ENCODE measurements at places on chromosomes 5 and 9.
A peak's percentile ranks its signal among the peaks of the same experiment; 100 is the strongest.

DNA sequence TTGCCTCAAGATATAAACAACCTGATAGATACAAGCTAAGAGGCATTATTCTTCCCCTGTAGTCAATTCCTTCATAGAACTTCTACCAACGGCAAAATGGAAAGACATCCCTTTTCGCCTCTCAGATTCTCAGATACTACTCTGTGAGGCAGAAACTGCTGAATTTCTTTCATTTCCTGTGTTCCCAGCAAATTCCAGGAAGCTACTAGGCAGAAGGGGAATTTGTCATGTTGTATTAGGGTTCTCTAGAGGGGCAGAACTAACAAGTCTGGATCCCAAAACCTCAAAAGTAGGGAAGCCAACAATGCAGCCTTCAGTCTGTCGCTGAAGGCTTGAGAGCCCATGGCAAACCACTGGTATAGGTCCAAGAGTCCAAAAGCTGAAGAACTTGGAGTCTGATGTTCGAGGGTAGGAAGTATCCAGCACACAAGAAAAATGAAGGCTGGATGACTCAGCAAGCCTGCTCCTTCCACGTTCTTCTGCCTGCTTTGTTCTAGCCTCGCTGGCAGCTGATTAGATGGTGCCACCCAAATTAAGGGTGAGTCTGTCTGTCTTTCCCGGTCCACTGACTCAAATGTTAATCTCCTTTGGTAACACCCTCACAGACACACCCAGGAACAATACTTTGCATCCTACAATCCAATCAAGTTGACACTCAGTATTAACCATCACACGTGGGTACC, 15.2 kb downstream of the RNF180 start:
- no peak for DNase-seq

DNA sequence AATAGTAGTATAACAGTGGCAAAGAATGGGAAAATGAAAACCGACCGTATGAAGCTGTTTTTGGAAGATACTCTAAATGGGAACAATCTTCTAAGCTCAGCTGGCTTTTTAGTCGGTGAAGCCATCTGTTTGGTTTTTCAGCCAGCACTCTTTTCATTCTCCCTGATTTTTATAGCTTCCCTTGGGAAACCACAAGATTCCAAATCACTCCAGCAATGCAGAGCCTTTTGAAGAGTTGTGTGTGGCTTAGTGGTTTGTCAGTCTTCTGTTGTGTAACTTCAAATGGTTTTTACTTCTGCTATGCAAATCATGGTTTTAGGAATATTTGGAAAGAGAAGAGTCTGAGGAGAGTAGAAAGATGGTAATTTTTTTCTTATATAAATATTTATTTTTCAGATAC, 180.7 kb downstream of the KDM4C start:
- DNase-seq = no peak

DNA sequence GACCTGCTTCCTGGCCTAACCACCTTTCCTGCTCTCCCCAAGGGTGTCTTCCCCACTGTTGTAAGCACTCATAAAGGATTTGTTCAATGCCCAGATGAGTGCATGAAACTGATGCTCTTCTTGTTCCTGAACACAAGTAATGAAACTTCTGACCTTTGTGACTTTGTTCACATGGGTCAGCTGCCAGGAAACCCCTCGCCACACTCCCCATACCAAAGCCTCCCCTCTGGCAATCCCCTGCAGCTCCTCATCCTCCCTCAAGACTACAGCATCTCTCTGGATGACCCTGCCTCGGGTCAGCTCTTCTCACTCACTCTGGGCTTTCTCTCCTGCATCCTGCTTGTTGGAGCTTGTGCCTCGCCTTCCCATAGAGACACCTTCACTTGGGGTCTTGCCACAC, 72.2 kb upstream of the SPTLC1 start:
- DNase-seq = no peak

- DNase-seq = no peak
These were observed 134.8 kb downstream of the CDH10 start for GRCh38 chr5:24509943-24510342.

GRCh38 chr5:72114629-72115028, 7.4 kb downstream of the MAP1B start:
- no peak for DNase-seq

- DNase-seq = no peak
These were observed 54.7 kb downstream of the SECISBP2 start for GRCh38 chr9:89372979-89373378.

DNA sequence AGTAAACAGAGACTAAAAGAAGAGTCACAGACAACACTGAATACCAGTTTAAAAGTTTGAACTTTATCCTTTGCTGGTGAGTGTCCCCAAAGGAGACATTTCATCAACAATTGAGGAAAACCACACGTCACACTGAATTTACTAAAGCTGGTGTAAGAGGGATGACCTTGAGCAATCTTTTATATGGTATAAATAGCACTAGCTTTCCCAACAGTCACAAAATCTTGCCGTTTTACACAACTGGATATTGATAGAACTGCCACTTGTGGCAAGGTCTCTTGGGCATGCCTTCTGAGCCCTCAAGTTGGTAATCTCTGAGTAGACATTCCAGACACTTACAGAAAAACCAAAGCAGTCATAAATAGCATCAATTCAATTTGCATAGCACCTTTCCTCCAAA, 311.5 kb upstream of the TARS1 start:
- no peak for DNase-seq

DNA sequence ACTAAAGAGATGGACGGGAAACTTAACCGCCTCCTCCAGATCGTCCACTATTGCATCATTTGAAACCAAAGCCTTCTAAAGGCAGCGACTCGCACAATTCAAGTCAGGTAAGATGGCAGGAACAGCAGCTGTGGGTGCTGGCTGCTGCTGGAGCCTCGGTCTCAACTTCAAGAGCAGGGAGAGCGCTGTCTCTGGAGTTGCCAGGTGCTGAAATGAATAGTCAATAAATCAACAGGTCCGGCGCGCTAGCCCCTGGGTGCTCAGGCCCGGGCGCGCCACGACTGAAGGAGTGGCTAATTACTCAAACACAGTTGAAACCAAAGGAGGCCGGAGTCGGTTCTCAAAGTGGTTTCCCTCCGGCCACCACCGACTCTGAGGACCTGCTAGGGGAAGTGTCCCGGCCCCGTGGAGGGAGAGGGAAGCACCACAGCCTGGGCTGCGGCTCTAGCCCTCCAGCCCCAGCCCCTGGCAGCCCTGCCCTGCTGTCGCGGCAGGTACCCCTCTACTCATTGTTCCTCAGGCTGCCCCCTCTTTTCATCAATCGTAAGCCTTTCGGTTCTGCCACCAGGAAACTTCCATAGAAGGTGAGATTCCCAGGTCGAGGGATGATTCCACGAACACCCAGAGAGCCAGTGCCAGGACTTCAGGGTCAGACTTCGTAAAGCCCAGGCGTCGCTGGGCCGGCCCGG, 804 bp downstream of the TTC39B start:
- DNase-seq = peak; percentile 16

- no peak for DNase-seq
These were observed 68.8 kb downstream of the FEM1C start for GRCh38 chr5:115475788-115476187.

GRCh38 chr5:172280929-172281328, 2.6 kb downstream of the UBTD2 start:
- DNase-seq = no peak

- no peak for DNase-seq
These were observed 10.5 kb upstream of the PLEKHG4B start for GRCh38 chr5:81391-82021.

DNA sequence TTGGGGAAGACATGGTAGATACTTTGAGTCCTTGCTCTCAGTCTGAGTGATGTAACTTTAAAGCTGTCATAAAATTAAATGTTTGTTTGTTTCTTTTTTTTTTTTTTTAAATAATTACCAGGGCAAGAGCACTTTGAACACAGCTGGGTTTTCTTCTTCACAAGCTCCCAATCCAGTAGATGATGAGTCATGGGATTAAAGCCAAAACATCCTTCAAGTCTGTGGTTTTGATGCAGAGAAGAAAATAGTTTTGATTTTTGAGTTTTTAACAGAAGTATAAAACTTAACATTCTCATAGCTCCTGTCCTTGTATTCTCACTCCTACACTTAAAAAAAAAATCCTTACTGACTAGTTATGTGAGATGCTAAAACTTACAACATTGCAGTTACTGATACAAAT, 34.8 kb upstream of the IL31RA start:
- DNase-seq = no peak

GRCh38 chr9:135906291-135907005, 898 bp downstream of the CAMSAP1 start:
- DNase-seq = no peak

GRCh38 chr9:14926941-14927624, 16.9 kb upstream of the FREM1 start:
- DNase-seq = no peak

DNA sequence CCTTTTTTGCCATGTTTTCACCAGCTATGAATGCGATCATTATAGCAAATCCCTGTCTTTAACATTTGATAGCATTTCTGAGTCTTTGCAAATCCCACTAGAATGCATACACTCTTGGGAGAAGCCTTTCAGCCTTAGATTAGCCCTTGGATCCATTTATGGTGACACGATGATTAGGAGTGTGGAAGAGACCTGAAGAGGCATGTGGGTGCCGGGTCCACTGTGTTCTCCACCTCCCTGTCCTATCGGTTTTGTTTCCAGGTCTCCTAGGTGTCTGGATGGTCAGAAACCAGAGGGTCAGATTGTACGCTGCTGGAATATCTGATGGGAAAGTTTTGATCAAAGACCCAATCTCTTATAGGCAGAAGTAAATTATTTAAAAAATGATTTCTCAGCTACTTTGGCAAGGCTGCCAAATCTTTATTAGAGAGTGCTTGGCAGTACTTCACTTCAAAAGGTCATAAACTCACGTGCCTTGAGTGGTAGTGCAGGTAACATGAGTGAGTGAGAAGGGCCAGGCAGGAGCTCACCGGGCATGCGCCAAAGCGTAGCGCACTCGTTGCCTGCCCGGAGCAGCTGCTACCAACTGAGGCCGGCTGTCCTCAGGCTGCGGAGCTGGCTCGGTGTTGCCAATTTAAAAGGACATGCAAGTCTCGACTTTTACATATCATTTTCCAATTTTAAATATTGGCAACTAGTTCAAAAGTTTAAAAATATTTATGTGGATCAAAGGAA, 51.3 kb downstream of the PCSK5 start:
- DNase-seq = no peak

DNA sequence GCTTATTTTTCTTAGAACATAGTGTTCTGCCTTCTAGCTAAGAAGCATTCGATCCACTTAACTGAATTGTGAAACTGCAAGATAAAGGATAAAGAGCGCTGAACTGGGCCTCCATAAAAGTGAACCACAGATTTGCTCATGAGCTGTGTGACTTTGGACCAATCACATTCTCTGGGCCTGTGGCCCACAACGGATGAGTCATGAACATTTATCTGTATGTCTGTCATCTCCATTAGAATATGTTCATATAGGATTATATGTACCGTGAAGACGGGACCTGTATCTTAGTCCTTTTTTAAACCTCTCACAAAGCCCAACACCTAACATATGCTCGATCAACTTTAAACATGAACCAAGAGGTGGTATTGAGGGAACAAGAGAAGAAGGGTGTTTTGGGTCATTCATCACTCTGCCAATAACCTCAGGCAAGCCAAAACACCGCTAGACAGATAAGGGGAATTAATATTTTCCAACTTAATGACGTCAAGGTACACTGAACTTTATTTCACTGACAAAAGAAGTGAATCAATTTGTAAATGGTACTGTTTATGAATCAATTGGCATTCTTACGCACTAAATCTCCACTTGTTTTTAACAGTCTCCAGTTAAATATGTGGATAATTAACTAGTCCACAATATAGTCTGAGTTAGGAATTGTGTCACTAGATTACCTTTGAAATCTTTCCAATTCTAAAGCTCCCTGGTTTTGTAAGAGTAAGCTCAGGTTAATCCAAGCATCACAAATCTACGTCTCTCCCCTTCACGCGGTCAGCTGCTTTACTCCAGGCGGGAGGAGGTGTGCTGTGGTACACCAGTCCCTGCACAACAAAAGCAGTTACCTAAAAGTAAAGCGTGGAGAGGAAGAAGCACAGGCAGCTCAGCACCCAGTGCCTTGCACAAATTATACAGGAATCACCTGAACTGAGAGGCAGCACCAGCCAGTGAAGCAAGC, 1.6 kb downstream of the TMEM245 start:
- DNase-seq = no peak

- DNase-seq = no peak
These were observed 2.9 kb upstream of the MYOZ3 start for GRCh38 chr5:150658121-150658520.

- no peak for DNase-seq
These were observed 340.9 kb downstream of the RASEF start for GRCh38 chr9:82722051-82722450.

GRCh38 chr9:80763536-80763935, 925.8 kb downstream of the TLE1 start:
- no peak for DNase-seq

DNA sequence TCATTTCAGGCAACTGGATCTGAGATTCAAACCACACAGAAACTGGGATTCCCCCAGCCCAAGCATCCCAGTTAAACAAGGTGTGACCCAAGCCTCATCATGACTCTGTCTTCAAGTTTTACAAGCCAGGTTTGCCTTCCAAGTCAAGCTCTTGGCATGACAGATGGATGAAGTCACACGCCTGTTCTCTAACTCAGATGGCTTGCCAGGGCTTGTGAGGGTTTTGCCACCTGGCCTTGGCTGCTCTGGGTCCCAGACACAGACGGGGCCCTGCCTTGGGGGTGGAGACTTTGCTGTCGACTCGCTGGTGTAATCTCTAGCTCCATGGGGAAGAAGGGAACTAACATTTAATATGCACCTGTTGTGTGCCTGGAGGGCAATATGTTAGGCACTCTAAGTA, 95.8 kb upstream of the RARS1 start:
- DNase-seq = no peak

- no peak for DNase-seq
These were observed 178.4 kb downstream of the FAM114A2 start for GRCh38 chr5:153860195-153860886.

- DNase-seq = no peak
These were observed 162.5 kb upstream of the KIF2A start for GRCh38 chr5:62143268-62144229.

GRCh38 chr5:72906806-72907205, 49.0 kb upstream of the FCHO2 start:
- DNase-seq = no peak

DNA sequence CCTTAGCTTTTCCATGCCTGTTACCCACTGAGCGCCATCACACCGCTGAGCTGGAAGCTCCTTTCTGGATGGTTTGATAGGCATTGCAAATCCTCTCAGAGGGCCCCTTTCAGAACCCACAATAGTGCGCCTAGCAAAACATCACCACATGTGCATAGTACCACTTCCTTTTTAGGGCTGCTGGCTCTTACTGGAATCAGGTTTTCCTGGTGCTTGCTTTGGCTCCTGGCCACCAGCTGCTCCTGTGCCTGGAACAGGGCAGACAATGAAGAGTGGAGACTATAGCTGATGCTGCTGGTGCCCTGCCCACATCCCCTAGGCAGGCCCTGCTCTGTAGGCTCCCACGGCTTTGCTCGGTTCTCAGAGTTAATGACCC, 163.6 kb upstream of the SEMA6A start:
- DNase-seq = no peak

GRCh38 chr9:135179041-135179440, 91.6 kb downstream of the OLFM1 start:
- no peak for DNase-seq

- no peak for DNase-seq
These were observed 133.3 kb upstream of the IFNE start for GRCh38 chr9:21615446-21615845.

- no peak for DNase-seq
These were observed 184.5 kb downstream of the TRIO start for GRCh38 chr5:14327624-14328023.
